Pons (tissue), 1 donor: ENCODE measurements at places on chromosomes 2 and 18.

GRCh38 chr2:108268001-108268400 is 20.7 kb upstream of the SULT1C2 start:
- DNase-seq = no peak

GRCh38 chr2:61247204-61247812 is 85.3 kb downstream of the C2orf74 start:
- no peak for DNase-seq

GRCh38 chr2:34107811-34108210 is 508.7 kb upstream of the FAM98A start:
- no peak for DNase-seq

- DNase-seq = no peak
Observed at GRCh38 chr18:58785870-58786269, 78.8 kb upstream of the ZNF532 start.

DNA sequence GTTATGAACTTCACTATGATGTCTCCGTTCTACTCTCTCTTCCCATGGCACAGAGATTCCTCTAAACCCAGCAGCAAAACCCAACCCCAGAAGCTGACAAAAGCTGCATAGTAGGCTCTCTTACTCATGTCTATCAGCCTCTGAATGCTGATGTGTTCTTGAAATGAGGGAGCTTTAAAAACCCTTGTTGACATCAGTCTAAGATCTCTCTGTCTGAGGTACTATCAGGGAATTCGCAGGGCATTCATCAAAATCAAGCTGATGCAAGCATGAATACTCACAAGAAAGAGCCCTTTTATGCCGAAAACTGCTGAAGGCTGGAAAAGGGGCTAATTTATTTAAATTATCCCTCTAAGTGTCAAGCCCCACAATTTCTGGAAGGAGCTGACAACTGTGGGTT is 710.6 kb upstream of the FANCL start:
- DNase-seq = peak; percentile 5
